ENCODE measurements at places on chromosomes 1 and 21. TPM values are rescaled to one million over a fixed set of nuclear protein-coding genes. Genes with fewer than 3 reads are reported as not detected.

DNA sequence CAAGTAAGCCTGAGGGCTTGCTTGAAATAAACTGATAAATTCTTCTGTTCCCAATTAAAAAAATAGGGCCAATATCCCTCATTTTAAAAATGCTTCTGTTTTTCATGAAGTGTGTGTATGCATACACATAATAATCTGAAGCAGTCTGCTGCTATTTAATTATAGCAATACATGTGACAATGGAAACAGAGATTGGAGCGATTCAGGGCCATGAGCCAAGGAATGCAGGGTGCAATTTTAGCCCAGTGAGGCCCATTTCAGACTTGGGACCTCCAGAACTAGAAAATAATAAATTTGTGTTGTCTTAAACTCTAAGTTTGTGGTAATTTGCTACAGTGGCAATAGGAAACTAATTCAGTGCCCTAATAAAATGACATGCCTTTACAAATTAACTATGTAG lies 264.9 kb downstream of the LTN1 start:
- no peak for DNase-seq

DNA sequence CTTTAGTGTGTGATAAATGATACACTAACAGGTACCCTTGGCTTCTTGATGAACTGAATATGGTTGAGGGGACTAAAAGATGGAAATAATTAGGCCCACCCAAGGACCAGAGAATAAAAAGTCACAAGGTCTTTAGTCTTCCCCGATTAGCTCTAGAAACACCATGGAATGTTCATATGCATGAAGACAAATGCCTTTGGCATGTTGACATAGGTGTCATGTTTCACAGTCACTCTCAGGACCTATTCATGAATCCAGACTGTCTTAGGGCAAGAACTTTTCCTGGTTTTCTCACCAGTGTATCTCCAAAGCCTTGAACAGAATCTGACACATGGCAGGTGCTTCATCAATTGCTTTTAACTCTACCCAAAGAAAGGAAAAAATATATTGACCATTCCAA lies 412.8 kb downstream of the AJAP1 start:
- DNase-seq = no peak

- no peak for DNase-seq
These were observed 16.7 kb downstream of the LPAR3 start for GRCh38 chr1:84876353-84876752.

DMRTA2 gene
- total RNA-seq = 1.2 TPM

GRCh38 chr1:19485362-19486187 lies at the start of gene CAPZB:
CAPZB (minus strand) TSS chr1:19485539; CDS start chr1:19485438, 101 bp downstream.
- DNase-seq = peak; percentile 99

F5 gene
- total RNA-seq = not detected
